ENCODE measurements at places on chromosomes 16 and 17.

DNA sequence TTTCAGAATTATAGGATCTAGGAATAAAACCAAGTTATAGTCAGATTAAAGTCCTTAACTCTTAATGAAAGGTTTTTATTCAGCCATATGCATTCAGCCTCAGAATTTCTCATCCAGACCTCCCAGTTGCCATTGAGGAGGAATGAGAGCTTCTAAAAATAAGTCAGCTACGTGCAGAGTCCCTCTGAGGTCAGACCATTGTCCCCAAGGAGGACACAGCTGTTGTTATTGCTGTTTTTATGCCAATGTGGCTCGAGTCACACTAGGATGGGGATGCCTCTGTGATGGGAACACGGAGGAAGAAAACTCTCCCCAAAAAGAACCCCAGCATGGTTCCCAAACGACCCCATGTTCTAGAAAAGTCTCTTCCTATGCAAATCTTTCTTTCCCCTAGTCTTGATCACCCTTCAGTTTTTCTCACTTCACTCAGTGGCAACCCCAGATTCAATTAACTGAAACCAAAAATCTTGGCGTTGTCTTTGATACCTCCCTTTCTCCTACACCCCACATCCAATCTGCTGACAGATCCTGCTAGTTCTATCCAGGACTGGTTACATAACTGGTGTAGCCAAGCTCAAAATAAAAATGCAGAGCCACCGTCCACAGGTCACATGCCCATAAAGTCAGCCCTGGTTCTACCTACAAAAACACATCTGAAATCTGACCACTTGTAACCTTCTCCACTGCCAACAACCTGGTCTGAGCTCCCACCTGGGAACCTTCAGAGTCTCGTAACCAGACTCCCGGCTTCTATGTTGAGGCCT is 138.2 kb upstream of the ERCC4 start:
- DNase-seq, result no peak

GRCh38 chr17:44293509-44294226 is 14.7 kb upstream of the RUNDC3A start:
- no peak for DNase-seq

GRCh38 chr17:81306491-81306890 is 11.4 kb upstream of the SLC38A10 start:
- DNase-seq, result no peak

- no peak for DNase-seq
These were observed 25.3 kb upstream of the ZNF469 start for GRCh38 chr16:88357317-88358022.

DNA sequence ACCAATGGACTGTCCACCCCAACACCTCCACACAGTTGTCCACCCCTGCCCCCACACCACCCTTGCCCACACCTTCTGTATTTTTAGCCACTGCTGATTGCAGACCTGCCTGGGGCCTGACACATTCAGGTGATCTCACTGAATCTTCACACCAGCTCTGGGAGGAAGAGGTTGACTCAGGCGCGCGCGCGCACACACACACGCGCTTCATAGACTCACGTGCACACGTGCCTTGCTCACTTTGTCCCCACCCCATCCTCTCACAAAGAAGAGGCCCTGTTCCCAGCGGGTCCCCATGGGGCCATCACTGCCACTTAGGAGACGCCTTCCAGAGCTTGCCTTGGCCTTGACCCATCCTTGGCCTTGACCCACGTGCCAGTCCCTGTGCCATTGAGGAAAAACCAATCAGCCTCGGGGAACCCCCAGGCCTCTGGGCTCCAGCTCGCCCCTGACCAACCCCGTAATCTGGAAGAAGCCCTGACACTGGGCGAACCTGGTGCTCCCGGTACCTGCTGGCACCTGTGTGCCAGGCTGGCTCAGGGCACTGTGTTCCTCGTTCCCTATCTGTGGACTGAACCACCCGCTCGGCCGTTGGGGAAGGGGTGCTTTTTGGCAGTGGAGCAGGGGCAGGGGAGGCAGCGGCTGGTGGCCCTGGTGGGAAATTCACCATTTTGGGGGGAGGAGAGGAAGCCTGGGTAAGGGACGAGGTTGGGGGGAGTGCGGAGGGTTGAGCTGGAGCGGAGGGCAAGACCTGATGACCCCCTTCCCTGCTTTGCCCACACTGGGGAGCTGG is 3.2 kb downstream of the NLGN2 start:
- DNase-seq, result no peak

GRCh38 chr16:78105517-78105916 is 6.1 kb downstream of the WWOX start:
- no peak for DNase-seq
